Uterus (tissue), 4 donors: ENCODE measurements at places on chromosomes 12 and 14. TPM values are rescaled to one million over a fixed set of nuclear protein-coding genes. Genes with fewer than 3 reads are reported as not detected.

DNA sequence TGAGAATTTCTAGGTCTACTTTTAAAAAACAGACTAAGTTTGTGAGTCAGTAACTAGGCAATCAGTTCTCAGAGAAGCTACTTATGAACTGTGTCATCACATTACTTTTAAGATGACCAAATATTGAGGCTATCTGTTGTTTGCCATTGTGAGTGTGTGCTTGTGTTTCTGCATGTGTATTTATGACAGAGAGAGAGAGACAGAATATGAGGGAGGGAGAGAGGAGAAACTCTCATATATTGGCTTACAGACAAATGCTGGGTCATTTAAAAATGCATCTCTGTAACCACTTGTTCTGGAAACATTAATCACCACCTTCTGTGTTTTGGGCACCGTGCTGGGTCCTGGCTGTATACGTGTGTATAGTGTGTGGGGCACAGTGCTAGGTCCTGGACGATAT is 161.5 kb upstream of the FRMD6 start:
- H3K27ac ChIP-seq: peak overlapping the region; percentile 66
- H3K4me1 ChIP-seq: no peaks in the 10 kb centered on the region
- no peak for DNase-seq

The LRRC10 gene
- not detected for total RNA-seq

DNA sequence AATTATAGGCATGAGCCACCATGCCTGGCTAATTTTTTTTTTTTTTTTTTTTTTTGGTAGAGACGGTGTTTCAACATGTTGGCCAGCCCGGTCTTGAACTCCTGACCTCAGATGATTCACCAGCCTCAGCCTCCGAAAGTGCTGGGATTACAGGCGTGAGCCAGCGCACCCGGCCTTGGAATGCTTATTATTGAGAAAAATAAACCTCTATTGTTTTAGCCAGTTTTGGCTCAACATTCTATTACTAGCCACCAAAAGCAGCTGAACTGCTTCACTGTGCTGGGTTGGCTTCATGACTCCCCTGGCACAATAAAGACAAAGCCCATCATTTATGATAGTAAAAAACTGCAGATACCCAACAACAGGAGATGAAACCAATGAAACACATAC is 93.5 kb upstream of the CEP83 start:
- H3K27ac ChIP-seq: no peak overlapping the region
- H3K4me3 ChIP-seq: no peak overlapping the region
- H3K27me3 ChIP-seq: no peaks in the 10 kb centered on the region
- no peaks in the 10 kb centered on the region for H3K36me3 ChIP-seq

DNA sequence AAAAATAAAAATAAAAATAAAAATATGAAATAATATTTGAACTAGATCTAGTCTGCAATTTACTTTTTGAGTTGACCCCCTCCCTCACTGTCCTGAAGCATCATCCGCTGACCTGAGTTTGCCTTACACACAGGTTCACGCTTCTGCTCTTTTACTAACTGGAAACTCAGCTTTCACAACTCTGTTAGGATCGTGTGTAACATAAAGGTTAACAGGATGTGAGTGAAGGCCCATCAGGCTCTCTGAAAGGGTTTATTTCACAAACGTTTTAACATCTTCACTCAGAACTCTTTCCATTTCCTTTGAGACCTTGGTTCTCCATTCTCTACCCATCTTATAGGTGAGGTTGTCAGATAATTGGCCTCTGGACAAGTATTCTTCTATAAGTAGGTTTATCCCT is 191.4 kb downstream of the FOXN3 start:
- peaks cover 5% of the 10 kb centered on the region for H3K4me1 ChIP-seq
- H3K36me3 ChIP-seq: no peaks in the 10 kb centered on the region
- H3K27me3 ChIP-seq: no peaks in the 10 kb centered on the region
- DNase-seq: no peak

The LDHB gene
- 300 TPM for total RNA-seq

The ESPL1 gene
- total RNA-seq: not detected

- peak overlapping the region; percentile 30 for H3K27ac ChIP-seq
- no peaks in the 10 kb centered on the region for H3K36me3 ChIP-seq
- H3K4me3 ChIP-seq: no peak overlapping the region
- no peak for DNase-seq
These were observed 474 bp downstream of the FITM1 start for GRCh38 chr14:24130717-24131548.

- H3K4me3 ChIP-seq: no peak overlapping the region
- no peaks in the 10 kb centered on the region for H3K36me3 ChIP-seq
- H3K27me3 ChIP-seq: no peaks in the 10 kb centered on the region
- peaks cover 7% of the 10 kb centered on the region for H3K4me1 ChIP-seq
- no peak for DNase-seq
These were observed 206.1 kb downstream of the SLC41A2 start for GRCh38 chr12:104752016-104752415.

DNA sequence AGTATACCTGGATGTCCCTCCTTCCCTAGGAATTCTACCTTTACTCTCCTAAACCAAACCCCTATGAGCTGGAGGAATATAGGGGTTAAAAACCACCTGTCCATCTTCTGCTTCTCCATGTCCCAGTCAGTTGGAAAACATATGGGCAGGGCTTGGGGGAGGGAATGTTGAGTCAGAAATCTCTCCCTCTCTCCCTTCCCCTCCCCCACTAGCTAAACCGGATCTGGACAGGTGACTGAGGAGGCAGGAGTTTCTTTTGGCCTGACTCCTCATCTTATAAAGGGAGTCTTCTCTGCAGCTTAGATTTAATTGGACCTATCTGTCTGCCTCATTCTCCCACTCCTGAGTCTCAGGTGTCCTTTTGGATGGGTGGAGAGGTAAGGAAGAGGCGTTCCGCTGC is 6.1 kb downstream of the ERBB3 start:
- no peaks in the 10 kb centered on the region for H3K4me1 ChIP-seq
- no peaks in the 10 kb centered on the region for H3K27me3 ChIP-seq
- no peak overlapping the region for H3K27ac ChIP-seq
- no peak for DNase-seq
- no peaks in the 10 kb centered on the region for H3K36me3 ChIP-seq

The MFAP5 gene
- total RNA-seq: 259 TPM

The TMEM52B gene
- total RNA-seq: not detected

DNA sequence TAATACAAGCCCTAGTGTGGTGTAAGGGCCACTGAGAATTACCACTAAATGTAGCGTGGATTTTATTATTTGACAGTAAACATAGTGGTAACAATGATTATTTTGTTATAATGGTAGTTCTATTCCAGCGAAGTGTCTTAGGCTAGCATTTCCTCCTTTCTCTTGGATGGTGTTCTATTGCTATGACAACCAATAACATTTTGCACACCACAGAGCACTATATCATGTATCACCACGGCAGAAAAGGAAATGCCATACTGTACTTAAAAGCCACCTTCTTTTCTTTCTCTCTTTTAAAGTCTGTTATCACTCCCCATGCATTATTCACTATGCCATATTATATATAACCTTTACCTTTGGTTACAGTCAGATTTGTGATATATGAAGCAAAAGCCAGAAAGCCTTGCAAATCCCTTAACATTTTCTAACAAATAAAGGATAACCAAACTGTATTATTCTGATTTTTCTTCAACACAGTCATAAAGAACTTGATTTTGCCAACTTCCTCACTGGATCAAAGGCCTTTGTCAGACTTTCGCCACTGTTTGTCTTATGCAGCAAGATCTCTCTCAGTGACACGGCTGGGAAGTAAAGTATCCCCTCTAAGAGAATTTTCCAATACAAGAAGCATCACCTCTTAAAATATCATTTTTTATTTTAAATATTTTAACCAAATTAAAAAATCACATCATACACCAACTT is 195.8 kb downstream of the FOXN3 start:
- DNase-seq: no peak
- H3K27ac ChIP-seq: no peak overlapping the region
- no peaks in the 10 kb centered on the region for H3K36me3 ChIP-seq
- H3K4me3 ChIP-seq: no peak overlapping the region

DNA sequence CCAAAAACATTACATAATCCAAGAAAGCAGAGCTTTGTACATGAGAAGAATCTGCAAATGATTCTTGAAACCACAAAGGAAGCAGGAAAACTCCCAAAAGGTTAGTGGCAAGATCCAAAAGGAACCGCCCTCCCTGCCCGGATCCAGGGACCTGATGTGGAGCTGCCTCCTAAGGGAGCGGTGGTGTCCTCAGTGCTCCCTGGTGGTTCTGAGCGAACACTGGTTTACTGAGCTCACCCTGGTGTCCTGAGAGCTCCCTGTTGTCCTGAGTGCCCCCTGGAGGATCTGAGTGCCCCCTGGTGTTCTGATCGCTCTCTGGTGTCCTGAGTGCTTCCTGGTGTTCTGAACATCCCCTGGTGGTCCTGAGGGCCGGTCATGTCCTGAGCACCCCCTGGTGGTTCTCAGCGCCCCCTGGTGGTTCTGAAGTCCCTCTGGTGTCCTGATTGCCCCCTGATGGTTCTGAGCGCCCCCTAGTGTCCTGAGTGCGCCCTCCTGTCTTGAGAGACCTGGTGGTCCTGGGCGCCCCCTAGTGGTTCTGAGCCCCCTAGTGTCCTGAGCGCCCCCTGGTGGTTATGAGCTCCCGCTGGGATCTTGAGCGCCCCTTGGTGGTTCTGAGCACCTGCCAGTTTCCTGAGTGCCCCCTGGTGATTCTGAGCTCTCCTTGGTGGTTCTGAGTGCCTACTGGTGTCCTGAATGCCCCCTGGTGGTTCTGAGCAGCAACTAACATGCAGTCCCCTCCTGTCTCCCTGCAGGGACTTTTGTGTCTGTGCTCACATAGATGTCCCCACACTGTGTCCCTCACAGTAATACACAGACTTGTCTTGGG is 891.1 kb downstream of the TMEM121 start:
- no peak overlapping the region for H3K27ac ChIP-seq
- DNase-seq: peak; percentile 15
- H3K27me3 ChIP-seq: no peaks in the 10 kb centered on the region
- H3K4me3 ChIP-seq: no peak overlapping the region

GRCh38 chr12:123363740-123364531 is 711 bp downstream of the SBNO1 start:
- no peaks in the 10 kb centered on the region for H3K36me3 ChIP-seq
- H3K27me3 ChIP-seq: no peaks in the 10 kb centered on the region
- H3K4me3 ChIP-seq: peak overlapping the region; percentile 95

The IGF1 gene
- 45.0 TPM for total RNA-seq

DNA sequence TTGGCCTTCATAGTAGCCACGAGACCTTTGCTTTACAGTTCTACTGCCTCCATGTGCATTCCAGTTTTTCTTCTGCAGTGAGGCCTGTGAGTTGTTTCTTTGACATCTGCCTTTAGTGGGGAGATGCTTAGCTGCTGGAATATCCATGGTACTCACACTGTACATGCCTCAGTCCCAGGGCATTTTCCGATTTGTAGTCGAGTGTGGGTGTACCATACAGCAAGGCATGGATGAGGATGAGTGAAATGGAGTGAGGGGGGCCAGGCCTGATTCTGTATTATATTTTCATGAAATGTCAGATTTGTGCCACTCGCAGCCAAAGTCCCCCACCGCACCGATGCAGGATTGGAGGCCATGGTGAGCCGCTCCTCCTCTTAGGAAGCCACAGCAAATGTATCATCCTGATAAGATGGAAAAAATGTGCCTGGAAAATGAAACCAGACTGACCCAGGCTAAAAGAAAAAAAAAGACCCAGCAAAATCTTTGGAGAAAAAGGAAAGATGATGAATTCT is 173.0 kb downstream of the ADGRD1 start:
- H3K36me3 ChIP-seq: no peaks in the 10 kb centered on the region
- H3K27ac ChIP-seq: no peak overlapping the region
- H3K4me3 ChIP-seq: no peak overlapping the region
- H3K4me1 ChIP-seq: peaks cover under 1% of the 10 kb centered on the region
- no peak for DNase-seq
- H3K27me3 ChIP-seq: no peaks in the 10 kb centered on the region

DNA sequence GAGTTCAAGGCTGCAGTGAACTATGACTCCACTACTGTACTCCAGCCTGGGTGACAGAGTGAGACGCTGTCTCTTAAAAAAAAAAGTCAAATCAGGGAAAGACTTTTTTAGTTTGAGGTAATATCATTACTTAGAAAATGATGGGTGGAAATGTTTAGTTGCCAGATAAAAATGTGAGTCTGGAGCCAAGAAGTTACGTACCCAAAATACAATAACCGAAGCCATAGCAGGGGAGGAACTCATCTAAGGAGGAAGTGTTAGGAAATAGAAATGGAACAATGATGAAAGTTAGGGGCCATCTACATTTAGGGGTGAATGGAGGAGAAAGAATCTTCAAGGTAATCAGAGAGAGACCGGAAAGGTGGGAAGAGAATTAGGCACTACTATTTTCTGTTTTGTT is 98.8 kb downstream of the DACT1 start:
- H3K27me3 ChIP-seq: no peaks in the 10 kb centered on the region
- H3K4me3 ChIP-seq: no peak overlapping the region
- no peak overlapping the region for H3K27ac ChIP-seq
- DNase-seq: no peak
- no peaks in the 10 kb centered on the region for H3K4me1 ChIP-seq

DNA sequence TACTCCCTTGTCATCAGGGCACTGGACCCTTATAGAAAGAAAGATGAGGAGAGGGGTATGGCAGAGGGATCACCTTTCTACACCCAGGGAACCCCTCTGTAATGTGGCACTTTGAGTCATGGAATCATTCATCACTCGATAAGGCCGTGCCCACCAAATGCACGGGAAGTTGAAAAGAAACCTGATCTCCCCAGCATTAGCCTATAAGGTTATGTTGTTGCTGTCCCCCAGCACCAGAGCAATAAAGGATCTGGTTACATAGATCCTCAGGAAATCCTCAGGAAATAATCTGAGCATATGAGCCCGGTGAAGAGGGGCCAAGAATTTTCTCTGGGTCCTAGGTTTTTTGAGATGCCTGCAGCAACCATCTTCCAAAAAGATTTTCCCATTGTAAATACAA is 148.8 kb upstream of the CRY1 start:
- H3K4me3 ChIP-seq: no peak overlapping the region
- H3K36me3 ChIP-seq: no peaks in the 10 kb centered on the region
- no peaks in the 10 kb centered on the region for H3K4me1 ChIP-seq
- no peak overlapping the region for H3K27ac ChIP-seq

DNA sequence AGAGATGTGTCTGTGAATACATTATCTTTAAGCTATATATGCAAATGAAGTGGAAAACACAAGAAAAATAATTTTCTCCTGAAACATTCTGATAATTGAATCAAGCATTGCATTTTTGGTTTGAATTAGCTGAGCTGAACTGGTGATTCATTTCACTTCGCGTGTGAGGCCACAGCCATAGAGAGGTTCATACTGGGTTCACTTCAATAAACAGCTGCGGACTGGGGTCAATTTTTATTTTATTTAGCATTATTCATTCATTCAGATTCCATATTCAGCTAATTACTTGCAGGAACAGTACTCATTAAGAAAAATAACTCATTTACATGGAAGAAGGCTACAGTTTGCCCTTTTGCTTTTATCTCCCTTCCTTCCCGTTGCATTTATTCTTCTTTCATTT is 195.2 kb upstream of the LRIG3 start:
- no peaks in the 10 kb centered on the region for H3K36me3 ChIP-seq
- DNase-seq: no peak
- no peaks in the 10 kb centered on the region for H3K27me3 ChIP-seq
- no peak overlapping the region for H3K27ac ChIP-seq
- no peaks in the 10 kb centered on the region for H3K4me1 ChIP-seq

GRCh38 chr12:42325326-42325652 is 605 bp downstream of the ZCRB1 start:
- DNase-seq: no peak
- no peaks in the 10 kb centered on the region for H3K27me3 ChIP-seq
- no peaks in the 10 kb centered on the region for H3K4me1 ChIP-seq
